ENCODE measurements at places on chromosomes 5 and 9.

- no peak for DNase-seq
These were observed 190.0 kb downstream of the MED10 start for GRCh38 chr5:6188344-6188743.

DNA sequence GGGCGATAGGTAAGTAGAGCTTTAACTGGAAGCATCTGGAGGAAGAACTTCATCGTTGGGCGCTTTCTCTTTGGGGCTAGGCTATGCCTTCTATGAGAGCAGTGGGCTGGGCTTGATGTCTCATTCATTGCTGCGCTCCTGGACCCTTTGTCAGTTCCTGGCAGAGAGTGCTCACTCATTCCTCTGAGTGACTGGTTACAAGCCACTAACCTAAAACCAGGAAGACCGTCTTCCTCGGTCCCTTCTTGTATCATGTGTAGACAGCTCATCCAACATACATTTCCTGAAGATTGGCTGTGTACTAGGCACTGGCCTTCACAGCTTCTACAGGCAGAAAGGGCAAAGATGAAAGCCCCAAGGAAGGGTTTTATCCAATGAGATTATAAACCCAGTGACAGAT is 6.4 kb downstream of the SWI5 start:
- peak; percentile 82 for DNase-seq

GRCh38 chr5:10701567-10702039 is 59.4 kb downstream of the DAP start:
- no peak for DNase-seq

GRCh38 chr5:144015961-144016360 is 154.5 kb downstream of the YIPF5 start:
- no peak for DNase-seq

DNA sequence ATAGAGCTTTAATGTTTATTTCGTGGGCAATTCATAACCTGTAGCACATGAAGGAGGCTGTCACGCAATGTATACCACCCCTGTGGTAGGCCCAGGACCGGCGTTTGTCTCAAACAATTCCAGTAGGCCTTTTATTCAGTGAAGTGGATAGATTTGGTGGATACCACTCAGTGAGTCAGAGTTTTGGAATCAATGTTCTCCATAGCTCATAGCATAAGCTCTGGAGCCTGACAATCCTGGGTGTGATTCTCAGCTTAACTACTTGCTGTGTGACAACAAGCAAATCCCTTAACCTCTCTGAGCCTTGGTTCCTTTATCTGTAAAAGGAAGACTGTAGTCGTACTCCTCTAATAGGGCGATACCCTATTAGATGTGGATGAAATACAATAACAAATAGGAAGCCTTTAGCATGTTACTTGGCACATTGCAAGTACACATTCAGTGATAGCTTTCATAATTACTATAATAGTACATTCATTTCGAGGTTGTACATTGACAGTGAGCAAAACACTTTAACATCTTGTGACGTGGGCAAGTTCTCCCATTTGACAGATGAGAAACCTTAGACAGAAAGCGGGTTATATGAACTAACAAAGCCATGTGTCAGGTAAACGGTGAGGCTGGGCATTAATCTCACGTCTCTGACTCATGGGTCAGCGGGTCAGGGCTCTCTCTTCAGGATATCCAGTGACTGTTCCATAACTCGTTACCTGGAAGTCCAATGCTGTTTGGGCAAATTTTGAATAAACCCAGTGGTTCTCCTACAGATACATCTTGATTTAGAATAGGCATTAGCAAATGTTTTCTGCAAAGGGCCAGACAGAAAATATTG is 130.8 kb downstream of the C9orf152 start:
- DNase-seq = peak; percentile 53

DNA sequence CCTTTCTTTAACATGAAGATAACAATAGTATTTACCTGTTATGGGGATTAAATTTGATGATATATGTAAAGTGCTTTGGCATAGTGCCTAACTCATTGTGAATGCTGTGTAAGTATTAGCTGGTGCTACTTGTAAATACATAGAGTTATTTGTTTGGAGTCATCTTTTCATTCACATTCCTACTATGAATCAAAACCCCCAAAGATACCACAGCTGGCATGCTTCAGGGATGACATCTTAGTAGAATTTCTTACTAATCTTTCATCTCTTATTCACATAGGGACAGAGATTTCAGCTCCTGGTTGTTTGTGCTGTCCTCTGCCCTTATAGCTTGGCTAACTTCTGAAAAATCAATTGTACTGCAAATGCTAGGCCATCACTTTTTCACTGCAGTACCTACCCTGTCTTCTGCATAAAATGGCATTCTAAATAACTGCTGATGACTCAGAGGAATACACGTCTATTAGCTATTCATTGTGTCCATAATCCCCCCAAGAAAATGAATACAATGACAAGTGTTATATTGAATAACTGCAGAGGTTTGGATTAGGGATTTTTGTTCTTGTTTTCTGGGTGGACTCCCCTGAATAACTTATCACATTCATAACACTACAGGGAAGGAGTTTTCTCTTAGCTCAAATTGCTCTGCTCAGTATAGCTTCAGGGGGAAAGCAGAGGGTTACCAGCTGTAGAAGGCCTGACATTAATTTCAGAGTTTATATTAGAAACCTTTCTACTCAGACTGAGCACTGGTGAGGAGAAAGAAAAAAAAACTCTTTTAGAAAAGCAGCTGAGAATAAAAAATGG is 192.2 kb upstream of the C9orf72 start:
- DNase-seq = peak; percentile 58

DNA sequence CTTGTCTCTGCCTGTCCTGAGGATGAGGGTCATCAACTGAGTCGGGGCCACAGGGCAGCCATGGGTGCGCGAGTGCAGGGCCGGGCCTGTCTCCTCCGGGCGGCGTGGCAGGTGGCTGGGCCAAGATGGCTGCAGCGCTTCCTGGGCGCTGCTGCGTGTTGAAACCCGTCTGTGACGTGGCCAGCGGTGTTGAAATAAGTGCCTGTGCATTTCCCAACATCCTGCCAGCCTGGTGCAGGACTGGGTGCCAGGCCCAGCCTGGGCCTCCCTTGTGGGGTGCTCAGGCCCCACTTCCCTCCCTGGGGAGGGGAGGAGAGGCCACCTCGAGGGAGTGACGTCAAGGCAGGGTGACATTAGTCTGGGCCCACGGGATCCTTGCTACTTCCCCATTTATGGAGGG is 45.5 kb downstream of the RXRA start:
- no peak for DNase-seq

GRCh38 chr9:121143771-121144170 is 57.9 kb downstream of the RAB14 start:
- DNase-seq = no peak

DNA sequence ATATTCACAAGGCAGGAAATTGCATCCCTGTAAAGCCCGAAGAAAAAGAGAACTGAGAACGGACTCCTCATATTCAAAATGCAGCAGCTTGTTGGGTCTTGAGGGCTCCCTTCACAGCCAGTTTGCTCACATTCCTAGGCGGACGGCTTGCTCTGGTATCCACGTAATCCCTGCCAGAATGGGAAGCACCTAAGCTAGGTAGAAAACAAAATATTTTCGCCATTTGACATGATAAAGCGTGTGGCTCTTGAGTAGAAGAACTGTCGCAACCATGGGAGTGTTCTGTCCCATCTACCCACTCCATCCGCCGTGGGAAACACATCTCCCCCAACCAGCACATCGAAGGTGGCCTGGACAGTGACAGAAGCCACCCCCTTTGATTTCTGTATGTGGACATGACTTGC is 183.1 kb downstream of the GAS1 start:
- no peak for DNase-seq

- peak; percentile 46 for DNase-seq
These were observed 42.9 kb downstream of the PDCD1LG2 start for GRCh38 chr9:5553211-5553610.

GRCh38 chr5:36200513-36200912 is 41.2 kb downstream of the NADK2 start:
- no peak for DNase-seq

DNA sequence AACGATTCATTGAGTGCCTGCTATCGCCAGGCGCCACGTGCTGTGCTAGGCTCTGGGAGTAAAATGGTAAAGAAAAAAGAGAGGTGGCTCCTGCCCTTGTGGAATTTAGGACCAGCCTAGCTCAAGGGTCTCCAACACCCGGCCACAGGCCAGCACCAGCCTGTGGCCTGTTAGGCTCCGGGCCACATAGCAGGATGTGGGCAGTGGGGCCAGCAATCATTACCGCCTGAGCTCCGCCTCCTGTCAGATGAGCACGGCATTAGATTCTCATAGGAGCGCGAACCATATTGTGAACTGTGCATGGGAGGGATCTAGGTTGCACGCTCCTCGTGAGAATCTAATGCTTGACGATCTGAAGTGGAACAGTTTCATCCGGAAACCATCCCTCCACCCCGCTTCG is 1.5 kb downstream of the RMRP start:
- no peak for DNase-seq

- DNase-seq = no peak
These were observed 6.5 kb downstream of the GHR start for GRCh38 chr5:42429694-42430093.

GRCh38 chr5:122112063-122112462 is 17.3 kb upstream of the ZNF474 start:
- DNase-seq = no peak

DNA sequence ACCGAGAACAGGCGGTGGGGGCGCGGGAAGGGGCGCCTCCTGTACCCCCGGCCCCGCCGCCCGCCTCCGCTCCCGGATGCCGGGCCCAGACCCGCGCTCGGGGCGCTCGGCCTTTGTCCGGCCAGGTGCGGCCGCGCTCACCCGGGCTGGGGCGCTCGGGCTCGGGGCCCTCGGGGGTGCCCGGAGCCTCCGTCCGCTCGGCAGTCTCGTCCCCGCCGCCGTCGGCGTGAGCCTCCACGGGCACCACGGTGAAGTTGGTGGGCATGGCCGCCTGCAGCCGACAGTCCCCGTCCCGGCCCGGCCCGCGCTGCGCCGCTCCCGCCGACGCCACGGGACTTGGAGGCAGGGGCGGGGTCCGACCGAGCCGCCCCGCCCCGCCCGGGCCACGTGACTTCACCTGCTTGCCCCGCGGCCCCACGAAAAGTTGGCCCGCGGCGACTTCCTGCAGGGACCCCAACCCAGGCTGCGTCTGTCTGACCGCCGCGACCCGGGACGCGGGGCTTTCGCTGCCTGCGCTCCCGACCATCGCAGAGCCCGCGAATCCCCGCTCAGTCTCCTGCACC is at the start of gene SLC12A7:
TSS of gene SLC12A7 (minus strand) at position 337 of the 563 bp plus-strand sequence. CDS start at position 265, 72 bp downstream.
- DNase-seq = no peak

- DNase-seq = no peak
These were observed 196.4 kb upstream of the MSX2 start for GRCh38 chr5:174527916-174528540.

DNA sequence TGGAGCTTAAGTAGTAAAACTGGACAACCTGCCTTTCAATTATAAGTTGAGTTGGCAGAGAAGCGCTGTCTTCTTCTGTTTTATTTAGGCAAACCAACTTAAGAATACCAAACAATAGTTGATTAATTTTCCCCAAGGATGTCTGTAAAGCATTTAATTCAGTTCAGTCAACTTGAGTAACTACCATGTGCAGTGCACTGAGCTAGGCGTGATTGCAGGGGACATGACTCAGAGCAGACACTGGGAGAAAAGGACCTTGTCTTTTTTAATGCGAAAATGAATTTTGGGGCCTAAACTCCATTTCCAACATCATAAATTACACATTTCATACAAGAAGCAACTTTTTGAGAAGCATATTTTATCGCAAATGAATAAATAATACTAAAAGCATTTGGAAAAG is 66.3 kb downstream of the FBXL7 start:
- DNase-seq = no peak

DNA sequence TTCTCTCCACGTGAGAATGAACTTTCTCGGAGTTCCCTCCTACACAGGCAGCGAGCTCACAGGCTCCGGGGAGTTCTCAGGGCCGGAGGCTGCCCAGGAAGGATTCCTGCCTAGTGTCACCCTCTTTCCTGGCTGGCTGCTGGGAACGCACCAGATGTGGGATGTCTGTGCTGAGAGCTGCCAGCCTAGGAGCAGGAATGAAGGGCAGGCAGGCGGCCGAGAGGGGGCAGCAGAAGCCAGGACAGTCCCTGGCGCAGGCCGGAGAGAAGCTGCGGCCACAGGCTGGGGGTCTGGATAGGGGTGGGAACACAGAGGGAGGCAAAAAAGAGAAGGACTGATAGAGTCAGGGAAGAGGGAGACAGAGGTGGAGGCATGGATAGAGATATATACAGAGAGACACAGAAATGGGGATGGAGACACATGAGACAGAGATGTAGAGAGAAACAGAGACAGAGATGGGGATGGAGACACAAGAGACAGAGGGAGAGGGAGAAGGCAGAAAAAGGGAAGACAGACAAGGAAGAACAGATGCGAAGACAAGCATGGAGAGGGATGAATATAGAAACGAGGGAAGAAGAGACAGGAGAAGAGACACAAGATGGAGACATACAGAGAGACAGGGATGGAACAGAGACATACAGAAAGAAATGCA is 25.3 kb upstream of the ENHO start:
- DNase-seq = no peak

DNA sequence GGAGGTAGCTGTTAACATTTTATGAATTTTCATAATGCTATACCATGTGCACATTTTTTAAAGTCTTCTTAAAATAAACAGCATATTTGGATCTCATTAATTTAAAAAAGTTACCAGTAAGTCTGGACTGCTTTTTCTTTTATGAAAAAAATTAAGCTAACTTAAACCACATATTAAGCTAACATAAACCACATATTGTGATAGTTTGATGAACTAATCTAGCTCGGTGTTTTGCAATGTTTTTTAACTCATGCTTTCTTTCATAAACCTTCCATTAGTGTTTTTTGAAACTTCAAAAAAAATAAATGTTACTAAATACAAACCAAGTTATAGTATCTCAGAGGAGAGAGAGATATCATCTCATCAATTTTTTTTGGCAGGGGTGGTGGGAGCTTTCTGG is 26.5 kb downstream of the POLK start:
- DNase-seq = no peak

- DNase-seq = no peak
These were observed 20.5 kb downstream of the ABO start for GRCh38 chr9:133254471-133254870.

- DNase-seq = no peak
These were observed 110.8 kb downstream of the LHFPL2 start for GRCh38 chr5:78537821-78538220.

DNA sequence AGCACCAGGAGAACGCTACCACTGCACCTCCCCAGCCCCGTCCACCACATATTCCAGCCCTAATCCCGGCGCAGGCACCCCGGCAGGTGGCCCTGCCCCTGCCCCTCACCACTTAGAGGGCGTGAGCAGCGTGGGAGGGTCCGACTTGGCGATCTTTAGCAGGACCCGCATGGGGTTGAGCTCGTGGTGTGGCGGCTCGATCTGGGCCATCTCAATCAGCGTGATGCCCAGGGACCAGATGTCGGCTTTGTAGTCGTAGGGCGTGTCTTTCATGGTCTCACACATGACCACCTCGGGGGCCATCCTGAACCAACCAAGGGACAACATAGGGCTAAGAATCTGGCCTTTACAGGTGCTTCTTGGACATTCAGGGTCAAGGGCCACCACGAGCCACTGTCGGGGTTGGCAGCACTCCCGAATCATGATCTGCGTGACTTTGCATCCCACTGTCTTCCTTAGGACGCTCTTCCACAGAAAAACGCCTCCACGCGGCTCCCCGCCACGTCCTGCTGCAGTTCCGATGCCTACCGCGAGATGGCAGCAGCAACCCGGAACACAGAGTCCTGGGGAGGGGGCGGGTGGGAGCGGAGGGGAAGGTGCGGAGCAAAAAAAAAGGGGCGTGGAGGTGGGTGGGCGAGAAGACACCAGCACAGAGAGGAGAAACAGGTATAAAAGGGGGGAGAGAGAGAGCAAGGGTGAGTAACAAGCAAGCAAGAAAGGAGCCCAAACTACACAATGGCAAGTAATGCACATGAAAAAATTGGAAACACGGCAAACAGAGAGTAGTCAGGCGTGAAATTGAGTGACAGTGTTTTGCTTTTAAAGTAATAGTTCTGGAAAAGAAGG is 81.3 kb downstream of the STK10 start:
- no peak for DNase-seq

- no peak for DNase-seq
These were observed 158.5 kb downstream of the FSTL4 start for GRCh38 chr5:133453831-133454230.
